ENCODE measurements at places on chromosomes 16 and 17. TPM values are rescaled to one million over a fixed set of nuclear protein-coding genes. Genes with fewer than 3 reads are reported as not detected.
A peak's percentile ranks its signal among the peaks of the same experiment; 100 is the strongest.

CDH3 gene
- total RNA-seq = not detected

CNGB1 gene
- total RNA-seq = not detected

CEP112 gene
- total RNA-seq = 9.6 TPM

DNA sequence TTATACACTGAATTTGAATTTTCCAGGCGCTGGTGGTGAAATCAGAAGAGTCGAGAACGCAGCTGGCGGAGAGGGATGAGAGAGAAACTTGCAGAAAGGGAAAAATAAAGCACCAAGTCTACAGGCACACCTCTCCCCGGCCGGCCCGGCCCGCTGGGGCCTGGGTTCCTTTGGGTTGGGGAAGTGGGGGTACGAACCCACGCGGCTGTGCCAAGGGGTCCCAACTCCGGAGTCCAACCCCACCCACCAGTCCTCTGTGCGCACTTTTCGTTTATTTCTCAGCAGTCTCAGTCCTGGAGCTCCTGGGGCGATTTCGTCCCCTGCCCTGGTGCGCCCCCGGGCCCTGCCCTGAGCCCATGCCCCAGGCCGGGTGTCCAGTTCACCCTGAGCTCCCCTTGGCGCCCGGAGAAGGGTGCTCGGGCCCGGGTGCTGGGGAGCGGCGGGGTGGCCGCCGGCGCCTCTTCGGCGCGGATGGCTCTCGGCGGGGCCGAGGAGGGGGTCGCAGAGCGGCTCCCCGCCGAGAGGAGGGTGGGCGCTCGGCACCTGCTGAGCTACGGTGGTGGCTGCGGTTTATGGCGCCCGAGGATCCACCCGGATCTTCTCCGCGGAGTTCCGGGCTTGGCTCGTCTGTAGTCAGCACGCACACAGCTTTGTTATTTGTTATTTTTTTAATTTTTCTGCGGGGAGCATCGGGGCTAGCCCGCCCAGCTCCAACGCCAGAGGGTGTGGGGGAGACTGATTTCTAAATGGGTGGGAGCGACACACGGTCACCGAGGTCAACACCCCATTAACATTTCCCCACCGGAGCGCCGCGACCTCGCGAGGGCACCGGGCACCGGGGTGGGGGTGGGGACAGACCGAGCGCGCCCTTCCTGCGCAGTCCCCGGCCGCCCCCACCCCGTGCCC lies 15.7 kb upstream of the CBX8 start:
- H3K4me1 ChIP-seq = peaks cover 65% of the 10 kb centered on the region
- no peak for DNase-seq
- peak overlapping the region; percentile 32 for H3K4me3 ChIP-seq
- no peak overlapping the region for H3K27ac ChIP-seq
- peaks cover 90% of the 10 kb centered on the region for H3K27me3 ChIP-seq

DNA sequence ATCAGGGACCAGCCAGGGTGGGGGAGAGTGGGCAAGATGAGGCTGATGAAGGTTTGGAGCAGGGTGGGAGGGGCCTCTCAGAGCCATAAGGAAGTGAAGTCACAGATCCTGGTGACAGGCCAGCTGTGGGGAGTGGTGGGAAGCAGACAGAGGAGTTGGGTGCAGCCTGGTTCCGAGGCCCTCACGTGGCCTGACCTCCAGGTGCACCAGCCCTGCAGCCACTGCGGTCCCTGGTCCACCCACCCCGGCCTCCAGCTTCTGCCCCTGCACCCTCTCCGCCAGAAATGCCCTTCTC lies 3.9 kb upstream of the ZFPM1 start:
- peaks cover 12% of the 10 kb centered on the region for H3K4me1 ChIP-seq
- no peak overlapping the region for H3K27ac ChIP-seq

DNA sequence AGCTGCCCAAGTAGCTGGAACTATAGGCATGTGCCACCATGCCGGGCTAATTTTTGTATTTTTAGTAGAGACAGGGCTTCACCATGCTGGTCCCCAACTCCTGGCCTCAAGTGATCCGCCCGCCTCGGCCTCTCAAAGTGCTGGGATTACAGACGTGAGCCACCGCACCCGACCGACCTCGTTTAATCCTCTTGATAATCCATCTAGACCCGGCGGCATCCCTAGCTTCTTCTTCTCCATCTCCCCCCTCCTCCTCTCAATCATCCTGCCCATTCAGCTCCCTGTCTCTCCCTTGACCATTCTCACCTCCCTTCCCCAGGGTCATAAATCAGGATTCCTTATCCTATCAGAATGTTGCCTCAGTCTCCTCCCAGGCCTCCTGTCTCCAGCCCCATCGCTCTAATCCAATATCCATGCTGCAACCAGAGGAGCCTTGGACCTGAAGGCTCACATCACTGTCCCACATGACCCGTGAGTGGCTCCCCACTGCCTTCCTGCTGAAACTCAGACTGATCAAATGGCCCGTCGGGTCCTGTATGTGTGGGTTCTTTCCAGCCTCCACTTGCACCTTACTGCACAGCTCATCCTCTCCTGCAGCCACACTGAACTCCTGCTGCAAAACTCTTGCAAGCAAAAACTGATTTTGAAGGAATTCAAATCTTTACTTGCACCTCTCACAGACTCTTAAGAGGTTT lies 74.1 kb upstream of the CDH5 start:
- no peak overlapping the region for H3K27ac ChIP-seq
- no peak for DNase-seq
- no peaks in the 10 kb centered on the region for H3K4me1 ChIP-seq
- H3K27me3 ChIP-seq = no peaks in the 10 kb centered on the region
- H3K4me3 ChIP-seq = no peak overlapping the region

- no peak overlapping the region for H3K4me3 ChIP-seq
- H3K27ac ChIP-seq = no peak overlapping the region
- no peaks in the 10 kb centered on the region for H3K27me3 ChIP-seq
- DNase-seq = no peak
- no peaks in the 10 kb centered on the region for H3K36me3 ChIP-seq
These were observed 47.0 kb upstream of the MARCHF10 start for GRCh38 chr17:62855156-62855555.

- peaks cover 7% of the 10 kb centered on the region for H3K36me3 ChIP-seq
- H3K27ac ChIP-seq = no peak overlapping the region
- peak; percentile 82 for DNase-seq
- H3K4me1 ChIP-seq = no peaks in the 10 kb centered on the region
- no peak overlapping the region for H3K4me3 ChIP-seq
These were observed 14.5 kb upstream of the VWA3A start for GRCh38 chr16:22077700-22078313.

GRCh38 chr17:78576389-78577112 lies 645 bp downstream of the DNAH17 start:
- no peak overlapping the region for H3K27ac ChIP-seq
- DNase-seq = no peak
- H3K27me3 ChIP-seq = no peaks in the 10 kb centered on the region

- peaks cover 10% of the 10 kb centered on the region for H3K4me1 ChIP-seq
- no peaks in the 10 kb centered on the region for H3K36me3 ChIP-seq
- no peak overlapping the region for H3K27ac ChIP-seq
- no peak for DNase-seq
These were observed 264.5 kb downstream of the WWOX start for GRCh38 chr16:78363843-78364555.
